NCI-H1436 treated with DMSO at 0.1 percent for 48 hours (cell line): ENCODE measurements at places on chromosomes 5 and 9.

- DNase-seq = no peak
Measured at GRCh38 chr5:55364537-55365055, 56.8 kb downstream of the MTREX start.

DNA sequence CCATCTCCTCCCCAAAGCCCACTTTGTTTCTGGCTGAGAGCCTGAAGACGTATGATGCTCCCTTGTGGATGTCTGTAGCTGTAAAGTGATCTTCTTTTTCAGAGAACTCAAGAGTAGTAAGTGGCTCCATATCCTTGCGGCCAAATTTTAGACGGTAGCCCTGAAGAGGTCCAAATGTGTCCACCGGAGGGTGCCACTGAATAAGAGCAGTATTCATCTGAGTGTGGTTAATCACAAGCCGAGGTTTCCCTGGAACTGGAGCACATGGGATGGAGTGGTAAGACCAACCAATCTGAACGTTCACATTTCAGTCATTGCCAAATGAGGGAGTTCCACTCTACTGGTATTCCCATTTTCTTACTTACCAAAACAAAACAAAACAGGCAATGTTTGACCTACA lies 686.5 kb upstream of the DMAC1 start:
- no peak for DNase-seq

DNA sequence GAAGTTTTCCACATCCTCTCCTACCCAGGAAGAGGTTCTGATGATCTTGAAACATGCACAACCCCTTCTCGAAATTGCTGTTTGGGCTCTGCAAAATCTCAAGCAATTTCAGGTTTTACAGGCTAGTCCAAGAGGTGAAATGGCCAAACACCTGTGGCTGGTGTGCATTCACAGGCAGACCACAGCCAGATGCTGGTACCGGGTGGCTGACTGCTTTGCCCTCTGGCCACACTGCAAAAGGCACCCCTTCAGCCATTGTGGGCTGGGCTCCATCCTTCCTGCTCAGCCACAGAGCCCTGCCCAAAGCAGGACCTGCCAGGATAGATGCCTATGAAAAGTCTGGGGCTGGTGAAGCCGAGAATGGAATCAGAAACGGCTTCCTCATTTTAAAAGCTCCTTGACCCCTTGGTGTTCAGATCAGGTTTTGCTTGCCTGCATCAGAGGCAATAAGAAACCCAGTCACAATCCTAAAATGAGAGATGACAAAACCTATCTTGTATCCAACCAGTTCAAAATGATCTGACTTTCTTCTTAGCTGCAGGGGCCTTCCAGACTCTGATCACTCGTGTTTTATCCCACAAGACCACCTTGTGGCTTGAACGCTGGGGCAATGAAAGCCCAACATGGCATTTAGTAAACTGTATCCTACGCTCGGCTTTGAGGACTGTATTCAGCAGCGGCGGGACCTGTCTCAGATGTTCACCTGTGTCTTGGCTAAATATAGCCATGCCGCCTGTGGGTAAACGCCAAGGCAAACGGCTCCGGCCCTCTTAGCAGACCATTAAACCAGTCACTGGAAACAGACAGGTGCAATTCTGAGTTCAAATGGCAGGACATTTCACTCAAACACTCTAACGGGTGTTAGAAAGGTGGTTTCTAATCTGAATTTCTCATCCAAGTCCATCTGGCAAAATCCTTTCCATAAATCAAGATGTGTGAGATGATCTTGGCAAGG lies 49.6 kb downstream of the EPB41L4B start:
- no peak for DNase-seq

GRCh38 chr9:133823189-133824105 lies 85.3 kb upstream of the SARDH start:
- DNase-seq = no peak

- DNase-seq = no peak
Measured at GRCh38 chr5:153456993-153457392, 33.5 kb upstream of the GRIA1 start.

GRCh38 chr5:149298842-149299404 lies 27.3 kb downstream of the AFAP1L1 start:
- no peak for DNase-seq

DNA sequence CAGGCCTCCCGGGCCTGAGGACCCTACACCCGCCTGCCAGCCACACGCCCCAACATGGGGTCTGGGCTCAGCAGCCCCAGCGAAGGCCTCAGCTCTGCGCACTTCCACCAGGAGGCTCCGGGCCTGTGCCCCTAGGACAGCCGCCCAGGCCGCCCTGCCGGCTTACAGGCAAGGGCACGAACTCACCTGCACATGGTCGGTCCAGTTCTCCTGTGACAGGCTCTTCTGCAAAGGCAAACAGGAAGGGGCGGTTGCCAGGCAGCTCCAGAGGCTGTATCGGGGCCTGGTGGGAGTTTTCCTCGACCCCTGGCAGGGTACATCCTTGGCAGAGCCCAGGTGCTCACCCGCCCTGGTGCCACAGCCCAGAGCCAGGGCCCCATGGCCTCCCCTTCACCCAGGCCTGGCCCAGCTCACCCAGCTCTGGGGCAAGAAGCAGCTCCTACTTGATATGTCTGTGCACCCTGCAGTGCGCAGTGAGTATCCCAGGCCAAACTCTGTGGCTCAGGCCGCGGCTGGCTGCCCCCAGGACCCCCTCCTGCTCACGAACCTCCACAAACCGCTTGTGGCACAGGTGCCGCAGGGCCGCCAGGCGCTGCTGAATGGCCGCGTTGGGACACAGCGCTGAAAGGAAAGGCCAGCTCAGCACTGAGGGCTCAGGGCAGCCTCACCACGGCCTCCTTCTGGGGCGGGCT lies 52.2 kb upstream of the NRARP start:
- no peak for DNase-seq

- no peak for DNase-seq
Measured at GRCh38 chr9:113427629-113428028, 17.1 kb downstream of the C9orf43 start.

GRCh38 chr5:136559651-136560050 lies 194.3 kb upstream of the TRPC7 start:
- DNase-seq = no peak

DNA sequence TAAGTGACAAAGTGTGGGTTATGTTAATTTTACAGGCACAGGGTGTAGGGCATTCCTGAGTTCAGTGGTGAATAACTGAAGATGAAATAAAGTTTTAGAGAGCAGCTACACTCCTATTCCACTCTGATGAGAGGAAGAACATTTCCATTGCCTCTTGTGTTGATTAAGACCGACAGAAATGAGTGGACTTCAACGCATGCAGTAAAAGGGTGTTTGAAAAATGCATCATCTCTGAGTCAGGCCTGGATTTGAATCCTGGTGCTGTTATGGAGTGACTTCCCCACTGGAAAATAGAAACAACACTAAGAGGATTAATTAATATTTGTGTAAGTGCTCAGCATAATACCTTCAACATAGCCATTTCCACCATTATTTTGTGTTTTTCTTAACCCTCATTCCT lies 86.3 kb downstream of the PRR16 start:
- no peak for DNase-seq

- no peak for DNase-seq
Measured at GRCh38 chr9:38243993-38244392, 148.5 kb upstream of the ALDH1B1 start.

DNA sequence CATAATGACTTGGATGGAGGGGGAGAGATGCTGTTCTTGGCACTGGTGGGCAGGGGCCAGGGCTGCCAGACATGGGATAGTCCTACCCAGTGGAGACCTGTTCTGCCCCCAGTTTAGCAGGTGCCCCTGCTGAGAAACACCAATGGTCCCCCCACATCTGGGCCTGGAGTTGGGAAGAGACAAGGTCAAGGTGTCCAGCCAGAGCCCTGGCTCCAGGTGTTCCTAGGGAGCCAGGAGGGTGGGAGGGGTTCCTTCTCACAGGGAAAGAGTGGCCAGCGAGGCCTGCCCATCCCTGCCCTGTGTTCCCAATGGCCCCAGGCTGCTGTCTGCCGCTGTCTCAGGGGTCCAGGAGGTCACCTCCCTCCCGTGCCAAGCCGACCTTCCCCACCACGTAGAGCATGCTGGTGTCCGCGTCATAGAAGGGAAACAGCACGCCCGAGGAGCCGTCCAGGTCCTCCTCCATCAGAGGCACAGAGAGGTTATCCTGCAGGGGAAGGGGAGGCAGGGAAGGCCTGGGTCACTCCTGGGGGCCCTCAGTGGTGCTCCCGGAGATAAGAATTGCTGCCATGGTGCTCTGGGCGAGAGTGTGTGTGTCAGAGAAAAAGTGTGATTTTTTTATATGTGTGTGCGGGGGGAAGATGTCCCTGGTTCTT lies 11.7 kb upstream of the TRIM14 start:
- no peak for DNase-seq

- no peak for DNase-seq
Measured at GRCh38 chr5:133381571-133382365, 230.6 kb downstream of the FSTL4 start.

DNA sequence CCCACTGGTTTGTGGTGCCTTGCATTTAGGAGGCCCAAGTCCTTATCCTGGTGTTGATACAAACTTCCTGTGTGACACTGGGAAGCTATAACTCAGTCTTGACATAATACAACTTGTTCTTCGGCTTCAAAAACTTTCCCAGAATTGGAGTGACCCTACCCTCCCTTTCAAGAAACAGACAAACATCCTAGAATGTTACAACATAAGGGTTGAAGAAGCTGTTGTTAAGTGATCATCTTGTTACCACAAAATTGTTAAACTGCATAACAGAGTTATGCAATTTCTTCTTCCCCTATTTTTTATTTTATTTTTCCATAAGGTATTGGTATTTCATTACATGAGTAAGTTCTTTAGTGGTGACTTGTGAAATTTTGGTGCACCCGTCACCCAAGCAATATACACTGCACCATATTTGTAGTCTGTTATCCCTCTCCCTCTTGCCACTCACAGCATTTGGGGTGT lies 21.3 kb downstream of the TLR4 start:
- no peak for DNase-seq

- DNase-seq = no peak
Measured at GRCh38 chr5:55345327-55345726, 37.5 kb downstream of the MTREX start.

DNA sequence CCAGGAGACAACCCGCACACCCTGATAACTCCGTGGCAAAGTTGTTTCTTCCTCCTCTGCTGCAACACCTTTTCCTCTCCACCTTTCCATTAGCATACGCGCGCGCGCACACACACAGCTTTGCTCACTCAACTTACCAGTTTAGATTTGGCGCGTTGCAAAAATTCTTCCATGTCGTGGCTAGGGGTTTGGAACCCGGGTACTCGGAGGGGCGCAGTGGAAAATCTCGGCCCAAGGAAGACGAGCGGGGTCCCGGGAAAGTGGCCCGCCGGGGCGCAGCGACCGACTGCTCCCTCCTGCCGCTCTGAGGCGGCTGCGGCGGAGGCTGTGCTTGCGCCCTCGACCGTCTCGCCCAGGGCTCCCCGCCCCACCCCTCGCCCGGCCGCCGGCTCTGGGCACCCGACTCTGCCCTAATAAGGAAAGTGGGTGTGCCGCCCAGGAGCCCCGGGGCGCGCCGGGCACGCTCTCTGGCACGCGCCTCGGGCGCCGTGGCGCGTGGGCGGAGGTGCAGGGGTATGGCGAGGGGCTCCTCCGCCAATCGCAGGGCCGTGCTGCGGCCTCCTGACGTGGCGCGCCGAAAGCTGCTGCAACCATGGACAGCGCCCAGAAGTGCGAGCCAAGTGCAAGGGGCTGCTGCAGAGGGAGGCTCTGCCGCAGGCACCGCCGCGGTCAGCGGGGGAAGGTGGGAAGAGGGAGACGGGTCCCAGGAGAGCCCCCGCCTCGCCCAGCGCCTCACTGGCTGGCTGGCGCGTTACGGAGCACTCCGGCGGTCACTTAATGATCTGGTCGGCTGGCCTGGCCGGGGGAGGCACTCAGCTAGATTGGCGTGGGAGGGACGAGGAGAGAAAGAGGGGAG lies at the start of gene PRUNE2:
Gene PRUNE2 (minus strand): TSS at position 324 of the 856 bp plus-strand sequence. CDS start 151 bp downstream, at position 173.
- peak; percentile 27 for DNase-seq

GRCh38 chr5:79552984-79553383 lies 39.0 kb upstream of the HOMER1 start:
- DNase-seq = no peak

- no peak for DNase-seq
Measured at GRCh38 chr9:115671236-115671962, 482.2 kb upstream of the PAPPA start.

- no peak for DNase-seq
Measured at GRCh38 chr5:111929867-111930266, 172.9 kb upstream of the NREP start.

DNA sequence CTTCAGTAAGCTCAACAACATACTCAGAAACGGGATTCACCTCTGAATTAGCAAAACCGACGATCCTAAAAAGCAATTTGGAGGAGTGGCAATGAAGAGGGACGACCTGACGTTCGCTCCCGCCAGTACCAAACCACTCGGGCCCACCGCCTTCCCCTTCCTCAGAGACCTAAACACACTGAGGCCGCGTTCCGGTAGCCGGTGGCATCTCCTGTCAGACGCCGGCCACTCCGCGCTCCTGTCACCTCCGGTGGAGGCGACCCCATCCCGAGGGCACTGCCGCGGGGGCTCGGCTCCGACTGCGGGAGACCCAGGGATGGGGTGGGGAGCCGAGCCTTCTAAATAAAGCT lies 617 bp downstream of the PPP6C start:
- no peak for DNase-seq

DNA sequence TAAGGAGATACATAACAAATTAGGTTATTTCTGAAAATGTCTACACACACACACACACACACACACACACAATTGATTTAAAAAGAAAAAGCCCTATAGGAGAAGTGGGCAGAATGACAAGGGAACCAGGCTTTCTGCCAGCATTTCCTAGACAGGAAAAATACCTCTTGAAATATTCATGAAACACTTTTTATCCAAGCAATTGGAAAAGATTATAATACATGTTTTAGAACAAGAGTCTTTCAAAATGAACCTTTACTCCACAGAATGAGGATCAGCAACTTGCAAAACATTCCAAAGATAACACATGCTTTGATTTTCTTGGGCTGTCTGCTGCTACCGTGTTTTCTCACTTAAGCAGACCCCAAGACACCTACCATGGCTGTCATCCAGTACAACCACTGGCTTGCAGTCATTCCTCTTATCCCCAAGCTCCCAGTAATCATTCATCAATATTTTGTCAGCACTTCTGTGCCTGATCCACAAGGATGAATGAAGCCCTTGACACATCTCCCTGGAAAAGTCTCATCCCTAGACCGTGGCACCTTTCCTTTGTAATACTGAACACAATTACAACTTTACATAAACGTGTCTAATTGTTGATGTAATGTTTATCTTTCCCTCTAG lies 717.1 kb upstream of the ZNF608 start:
- no peak for DNase-seq

DNA sequence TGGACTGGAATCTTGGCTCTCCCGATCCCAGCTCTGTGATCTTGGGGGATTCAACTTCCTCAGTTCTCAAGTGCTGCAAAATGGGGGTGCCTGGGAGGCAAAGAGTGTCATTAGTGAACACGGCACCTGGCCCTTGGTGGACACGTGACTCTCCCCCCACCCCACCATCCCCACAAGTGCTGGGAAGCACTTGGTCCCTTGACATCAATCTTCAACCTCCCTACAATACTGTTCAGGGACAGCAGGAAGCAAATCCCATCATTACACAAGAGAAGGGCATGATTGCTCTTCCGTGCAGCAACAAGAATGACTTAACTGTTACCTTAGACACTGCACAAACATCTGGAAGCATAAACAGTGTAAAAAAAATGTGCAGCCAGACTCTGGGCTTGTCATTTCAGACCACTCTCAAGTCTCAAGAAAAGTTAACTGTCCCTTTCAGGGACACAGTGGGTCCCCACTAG lies 61.4 kb downstream of the PSMB7 start:
- no peak for DNase-seq
